Stimulated activated CD4-positive, alpha-beta T cell treated with anti-CD3 and anti-CD28 coated beads, Interleukin-2, amount 100 ng/mL, for 24 hours (primary cell): ENCODE measurements at places on chromosomes 4 and X.
A peak's percentile ranks its signal among the peaks of the same experiment; 100 is the strongest.

GRCh38 chr4:154186888-154187287, 304.7 kb downstream of the DCHS2 start:
- DNase-seq, result no peak

DNA sequence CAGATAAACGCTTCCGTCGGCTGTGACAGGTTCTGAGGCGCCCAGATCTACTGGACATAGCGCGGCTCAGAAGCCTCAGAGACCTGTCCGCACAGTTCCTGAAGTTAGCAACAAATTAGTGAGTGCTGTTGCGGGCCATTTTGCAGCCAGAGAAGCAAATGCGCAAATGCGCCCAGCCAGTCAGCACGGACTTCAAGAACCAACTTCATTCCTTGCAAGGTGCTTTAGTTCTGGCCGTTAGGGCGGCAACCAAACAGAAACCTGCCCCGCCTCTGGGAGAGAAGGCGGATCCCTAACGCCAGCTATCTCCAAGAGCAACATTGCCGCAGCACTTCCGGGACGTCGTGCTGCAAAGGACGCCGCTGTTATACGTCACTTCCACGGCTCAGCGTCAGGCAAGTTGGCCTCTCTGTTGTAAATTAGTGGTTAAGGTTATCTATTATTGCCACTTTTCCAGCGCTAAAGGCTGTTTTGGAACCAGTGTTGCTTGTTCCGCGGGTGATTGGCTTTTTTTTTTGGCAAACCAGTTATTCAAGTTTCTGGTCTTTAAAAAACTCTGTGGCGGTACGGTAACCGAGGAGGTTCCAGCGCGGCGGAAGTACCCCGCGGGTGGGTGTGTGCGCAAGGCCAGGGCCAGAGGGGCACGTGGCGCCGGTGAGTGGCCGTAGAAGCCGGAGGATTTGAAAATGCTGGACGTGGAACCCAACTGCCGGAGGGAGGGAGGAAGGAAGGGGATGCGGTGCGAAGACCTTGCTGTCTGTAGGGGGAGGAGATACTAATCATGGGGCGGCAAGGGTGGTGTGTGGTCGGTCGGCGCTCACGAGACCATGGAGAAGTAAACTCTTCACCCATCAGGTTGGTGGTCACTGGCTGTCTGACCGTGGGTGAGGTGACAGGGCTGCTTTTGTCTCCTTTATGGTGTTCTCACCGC, at the start of gene GAR1:
TSS of gene GAR1 (plus strand) at position 612 of the 931 bp plus-strand sequence. CDS start 403 bp downstream, outside the sequence.
- peak; percentile 87 for DNase-seq

- no peak for DNase-seq
Measured at GRCh38 chrX:39645178-39645895, 452.4 kb downstream of the BCOR start.

GRCh38 chr4:158856852-158857251, 88.0 kb downstream of the FNIP2 start:
- no peak for DNase-seq

DNA sequence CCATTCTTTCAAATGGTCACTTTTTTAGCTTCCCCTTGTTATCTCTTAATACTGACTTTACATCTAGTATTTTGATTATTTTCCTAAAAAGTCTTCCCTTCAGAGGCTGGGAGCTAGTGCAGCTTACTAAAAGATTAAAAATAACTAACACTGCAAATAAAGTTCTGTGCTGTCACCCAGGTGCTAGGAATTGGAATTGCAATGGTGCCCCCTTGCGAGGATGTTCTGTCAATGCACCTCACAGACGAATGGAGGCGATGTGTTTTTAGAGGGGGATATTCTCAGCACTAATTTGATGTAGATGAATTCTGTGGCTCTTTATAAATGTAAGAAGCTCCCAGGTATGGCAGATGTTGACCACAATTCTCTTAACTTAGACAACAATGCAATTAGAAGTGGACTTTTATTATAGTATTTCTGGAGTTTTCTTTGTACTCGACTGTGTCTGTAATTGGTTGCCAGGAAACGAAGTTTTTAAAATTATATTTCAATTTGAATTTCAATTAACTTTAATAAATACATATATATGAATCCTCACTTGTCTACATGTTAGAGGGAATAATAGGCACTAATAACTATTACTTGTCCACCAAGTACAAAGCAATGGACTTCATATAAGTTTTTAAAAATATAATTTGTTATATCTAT, 22.0 kb upstream of the SMIM31 start:
- DNase-seq, result peak; percentile 59

GRCh38 chr4:30867427-30867826, 147.3 kb downstream of the PCDH7 start:
- no peak for DNase-seq

- DNase-seq, result no peak
Measured at GRCh38 chr4:52618795-52619590, 40.1 kb downstream of the USP46 start.

DNA sequence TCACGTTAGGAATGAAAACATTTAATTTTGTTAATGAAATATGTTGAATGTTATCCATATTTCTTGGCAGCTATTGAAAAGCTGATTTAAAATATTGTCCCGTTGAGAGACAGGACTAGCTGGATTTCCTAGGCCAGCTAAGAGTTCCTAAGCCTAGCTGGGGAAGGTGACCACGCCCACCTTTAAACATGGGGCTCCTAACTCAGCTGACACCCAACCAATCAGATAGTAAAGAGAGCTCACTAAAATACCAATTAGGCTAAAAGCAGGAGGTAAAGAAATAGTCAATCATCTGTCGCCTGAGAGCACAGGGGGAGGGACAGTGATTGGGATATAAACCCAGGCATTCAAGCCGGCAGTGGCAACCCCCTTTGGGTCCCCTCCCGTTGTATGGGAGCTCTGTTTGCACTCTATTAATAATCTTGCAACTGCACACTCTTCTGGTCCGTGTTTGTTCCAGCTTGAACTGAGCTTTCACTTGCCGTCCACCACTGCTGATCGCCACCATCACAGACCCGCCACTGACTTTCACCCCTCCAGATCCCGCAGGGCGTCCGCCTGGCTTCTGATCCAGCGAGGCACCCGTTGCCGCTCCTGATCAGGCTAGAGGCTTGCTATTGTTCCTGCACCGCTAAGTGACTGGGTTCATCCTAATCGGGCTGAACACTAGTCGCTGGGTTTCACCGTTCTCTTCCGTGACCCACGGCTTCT, 308.9 kb downstream of the GLUD2 start:
- no peak for DNase-seq

DNA sequence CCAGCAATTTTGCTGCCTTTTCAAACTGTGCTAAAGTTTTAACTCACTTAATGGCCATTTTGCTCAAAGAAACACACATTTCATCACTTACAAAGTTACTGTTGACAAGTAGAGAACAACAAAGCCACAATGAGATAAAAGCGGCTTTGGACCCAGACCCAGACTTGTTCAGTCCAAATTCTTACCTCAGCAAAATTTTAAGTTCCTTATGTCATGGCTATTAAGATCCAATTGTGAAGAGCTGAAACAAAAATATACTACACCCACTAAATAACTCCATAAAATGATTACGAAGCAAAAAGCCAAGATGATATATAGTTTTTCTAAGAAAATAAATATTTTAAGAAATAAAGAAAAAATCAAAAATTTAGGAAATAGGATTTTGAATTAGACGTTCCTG, 137.0 kb upstream of the INPP4B start:
- DNase-seq, result no peak

- no peak for DNase-seq
Measured at GRCh38 chr4:20528508-20528907, 171.8 kb upstream of the PACRGL start.

- no peak for DNase-seq
Measured at GRCh38 chr4:38673130-38673978, 9.4 kb downstream of the KLF3 start.

- peak; percentile 75 for DNase-seq
Measured at GRCh38 chr4:129095811-129096454, at the start of gene C4orf33. TSS of gene C4orf33 (plus strand) at chr4:129096152. CDS start at chr4:129102611, 6,459 bp downstream.

DNA sequence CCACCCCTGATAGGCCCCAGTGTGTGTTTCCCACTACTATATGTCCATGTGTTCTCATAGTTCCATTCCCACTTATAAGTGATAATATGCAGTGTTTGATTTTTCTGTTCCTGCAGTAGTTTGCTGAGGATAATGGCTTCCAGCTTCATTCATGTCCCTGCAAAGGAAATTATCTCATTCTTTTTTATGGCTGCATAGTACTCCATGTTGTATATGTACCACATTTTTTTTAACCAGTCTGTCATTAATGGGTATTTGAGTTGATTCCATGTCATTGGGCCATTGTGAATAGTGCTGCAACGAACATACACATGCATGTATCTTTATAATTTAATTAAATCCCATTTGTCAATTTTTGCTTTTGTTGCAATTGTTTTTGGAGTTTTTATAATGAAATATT, 10.3 kb upstream of the TMPRSS11A start:
- no peak for DNase-seq

- no peak for DNase-seq
Measured at GRCh38 chrX:78643096-78643495, 16.0 kb downstream of the RTL3 start.

DNA sequence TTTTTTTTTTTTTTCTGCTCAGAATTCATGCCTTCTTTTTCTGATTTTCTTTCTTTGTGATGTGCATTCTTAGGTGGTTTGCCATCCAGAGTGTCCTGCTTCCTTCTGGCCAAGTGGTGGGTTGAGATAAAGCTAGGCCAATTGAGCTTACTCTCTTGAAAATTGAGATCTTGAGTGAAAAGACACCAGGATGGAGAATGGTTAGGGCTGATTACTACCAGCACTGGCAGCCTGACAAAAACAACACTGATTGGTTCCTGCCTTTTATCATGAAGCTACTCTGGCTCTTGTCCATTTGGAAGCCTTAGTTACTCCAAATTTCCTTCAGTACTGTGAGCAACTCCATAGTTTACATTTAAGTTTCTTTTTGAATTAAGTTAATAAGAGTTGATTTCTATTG, 404.0 kb downstream of the PPARGC1A start:
- DNase-seq, result no peak

- no peak for DNase-seq
Measured at GRCh38 chrX:136034668-136035067, 49.4 kb downstream of the SLC9A6 start.

- DNase-seq, result no peak
Measured at GRCh38 chr4:146371812-146372211, 149.9 kb downstream of the SLC10A7 start.

GRCh38 chrX:31702222-31702621, 630.4 kb upstream of the FTHL17 start:
- no peak for DNase-seq

DNA sequence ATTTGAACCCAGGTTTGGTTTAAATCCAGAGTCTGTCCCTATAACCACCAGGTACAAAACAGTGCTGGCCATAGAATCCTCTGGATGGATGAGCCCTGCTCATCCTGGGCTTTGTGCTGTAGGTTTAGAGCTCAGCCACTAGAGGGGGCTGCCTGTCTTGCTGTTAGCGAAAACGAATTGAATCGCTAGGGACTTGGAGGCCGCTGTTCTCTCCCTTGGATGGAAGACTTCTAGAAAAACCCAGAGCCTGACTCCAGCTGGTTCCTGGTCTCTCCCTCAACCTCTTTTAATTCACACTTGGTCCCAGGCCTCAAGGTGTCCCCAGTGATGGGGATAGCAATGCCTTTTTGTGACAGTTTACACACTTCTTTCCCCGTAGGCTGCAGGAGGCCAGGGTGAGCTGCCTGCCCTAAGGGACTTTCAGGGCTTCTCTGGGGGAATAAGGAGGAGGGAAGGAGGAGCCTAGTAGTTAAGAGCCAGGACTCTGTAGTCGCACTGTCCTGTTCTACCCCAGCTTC, 8.7 kb downstream of the RIPPLY1 start:
- DNase-seq, result peak; percentile 49

GRCh38 chr4:48266781-48267180, 2.9 kb downstream of the TEC start:
- DNase-seq, result no peak

DNA sequence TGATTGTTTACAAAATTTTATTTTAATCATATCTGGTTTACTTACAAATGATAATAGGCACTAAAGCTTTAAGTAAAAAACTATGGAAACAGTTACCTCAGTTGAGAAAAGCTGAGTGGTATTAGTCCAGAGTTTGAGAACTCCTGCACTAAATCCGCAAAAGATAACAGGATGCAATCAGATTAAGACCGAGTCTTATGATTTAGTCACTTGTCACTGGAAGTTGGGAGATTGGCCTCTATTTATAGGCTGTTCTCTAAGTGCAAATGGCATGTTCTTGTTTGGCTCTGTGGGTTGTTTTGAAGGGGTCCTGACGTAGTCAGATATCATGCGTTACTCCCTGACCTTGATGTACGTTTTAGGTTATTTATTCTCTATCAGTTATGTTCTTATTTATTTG, 6.3 kb downstream of the GPAT3 start:
- DNase-seq, result no peak

GRCh38 chr4:89298155-89298554, 9.4 kb downstream of the GPRIN3 start:
- DNase-seq, result no peak

GRCh38 chr4:117328333-117328732, 243.0 kb upstream of the TRAM1L1 start:
- no peak for DNase-seq

DNA sequence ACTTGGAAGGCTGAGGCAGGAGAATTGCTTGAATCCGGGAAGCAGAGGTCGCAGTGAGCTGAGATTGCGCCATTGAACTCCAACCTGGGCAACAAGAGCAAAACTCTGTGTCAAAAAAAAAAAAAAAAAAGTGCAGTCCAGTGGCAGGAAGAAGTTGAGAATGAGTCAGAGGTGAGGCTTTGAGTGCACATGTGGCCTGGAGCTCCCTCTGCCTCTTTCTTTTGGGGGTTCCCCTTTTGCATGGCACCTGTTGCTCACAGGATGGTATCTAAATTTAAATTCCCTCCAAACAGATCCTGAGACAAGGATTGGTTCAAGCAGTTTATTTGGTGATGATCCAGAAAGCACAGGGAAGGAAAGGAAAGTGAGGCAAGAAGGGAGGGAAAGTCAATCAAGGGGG, 151.4 kb upstream of the STX18 start:
- no peak for DNase-seq

- DNase-seq, result no peak
Measured at GRCh38 chrX:9770319-9770718, 4.7 kb upstream of the GPR143 start.

GRCh38 chr4:120517966-120518365, 404.6 kb downstream of the PRDM5 start:
- DNase-seq, result no peak

DNA sequence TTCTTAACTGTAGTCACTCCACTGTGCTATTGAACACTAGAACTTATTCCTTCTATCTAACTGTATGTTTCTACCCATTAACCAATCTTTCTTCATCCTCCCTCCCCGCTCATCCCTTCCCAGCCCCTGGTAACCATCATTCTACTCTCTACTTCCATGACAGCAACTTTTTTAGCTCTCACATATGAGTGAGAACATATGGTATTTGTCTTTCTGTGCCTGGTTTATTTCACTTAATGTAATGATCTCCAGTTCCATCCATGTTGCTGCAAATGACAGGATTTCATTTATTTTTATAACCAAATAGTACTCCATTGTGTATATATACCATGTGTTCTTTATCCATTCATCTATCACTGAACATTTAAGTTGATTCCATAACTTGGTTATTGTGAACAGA, 186.5 kb downstream of the GABRB1 start:
- DNase-seq, result no peak

DNA sequence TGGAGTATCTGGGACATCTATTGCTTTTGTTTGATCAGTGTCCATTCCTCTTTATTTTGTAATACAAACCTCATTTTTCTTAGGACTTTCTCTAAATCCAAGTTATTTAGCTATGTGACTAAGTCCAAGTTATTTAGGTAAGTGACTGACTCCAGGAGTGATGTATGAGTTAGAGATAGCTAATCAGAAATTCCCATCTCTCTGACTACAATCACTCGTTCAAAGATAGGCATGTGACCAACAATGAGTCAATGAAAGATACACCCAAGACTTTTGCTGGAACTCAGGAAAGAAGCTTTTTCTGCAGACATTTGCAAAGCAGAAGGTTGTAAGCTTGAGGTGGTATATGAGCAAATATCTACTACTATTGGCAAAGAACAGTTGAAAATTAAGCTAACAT, 72.5 kb upstream of the KCNIP4 start:
- no peak for DNase-seq
